Left ventricle myocardium superior (tissue), 1 donor: ENCODE measurements at places on chromosomes 3 and 15. TPM values are rescaled to one million over a fixed set of nuclear protein-coding genes. Genes with fewer than 3 reads are reported as not detected.

The PDZRN3 gene
- total RNA-seq, result 147 TPM

The SEMA5B gene
- 4.2 TPM for total RNA-seq

The CHSY1 gene
- total RNA-seq, result 11.7 TPM

The ADCY5 gene
- total RNA-seq, result 273 TPM

The GUCA1C gene
- 1.8 TPM for total RNA-seq

The NOX5 gene
- total RNA-seq, result not detected

The ERICH6 gene
- not detected for total RNA-seq

The CPLX3 gene
- total RNA-seq, result 4.1 TPM

DNA sequence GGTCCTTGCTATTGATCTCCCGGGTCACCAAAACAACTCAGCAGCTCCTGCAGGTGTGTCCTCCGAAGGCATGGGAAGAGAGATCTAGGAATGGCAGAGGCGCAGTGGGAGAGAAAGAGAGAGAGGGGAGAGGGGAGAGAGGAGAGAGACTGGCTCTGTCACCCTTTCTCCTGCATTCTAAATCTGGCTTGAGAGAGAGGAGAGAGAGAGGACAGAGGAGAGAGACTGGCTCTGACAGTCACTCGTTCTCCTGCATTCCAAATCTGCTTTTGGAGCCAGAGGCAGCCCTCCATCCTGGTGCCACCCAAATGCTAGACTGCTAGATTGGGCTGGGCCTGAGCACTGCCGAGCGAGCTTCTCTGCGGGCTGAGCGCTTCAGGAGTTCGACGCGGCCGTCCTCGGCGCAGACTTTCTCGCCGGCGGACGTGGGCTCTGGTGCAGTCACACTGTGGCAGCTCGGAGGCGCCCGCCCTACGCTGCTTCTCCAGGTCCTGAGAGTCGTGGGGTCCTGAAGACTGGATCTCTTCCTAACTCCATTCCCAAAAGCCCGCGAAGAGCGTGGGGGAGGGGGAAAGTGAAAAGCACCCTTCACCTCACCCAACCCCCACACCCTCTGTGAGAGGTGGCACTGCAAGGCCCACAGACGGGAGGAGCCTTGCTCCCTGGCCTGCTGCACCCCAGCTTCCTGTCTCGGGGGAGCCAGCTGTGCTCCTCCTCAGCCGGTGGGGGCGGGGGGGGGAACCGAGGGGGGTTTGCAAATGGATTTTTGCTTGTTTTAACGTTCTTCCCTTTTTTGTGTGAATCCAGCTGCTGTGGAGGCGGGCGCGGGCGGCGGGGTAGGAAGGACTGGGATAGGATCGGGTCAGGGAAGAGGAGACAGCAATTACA lies 222.3 kb downstream of the MEIS2 start:
- peak; percentile 43 for DNase-seq

DNA sequence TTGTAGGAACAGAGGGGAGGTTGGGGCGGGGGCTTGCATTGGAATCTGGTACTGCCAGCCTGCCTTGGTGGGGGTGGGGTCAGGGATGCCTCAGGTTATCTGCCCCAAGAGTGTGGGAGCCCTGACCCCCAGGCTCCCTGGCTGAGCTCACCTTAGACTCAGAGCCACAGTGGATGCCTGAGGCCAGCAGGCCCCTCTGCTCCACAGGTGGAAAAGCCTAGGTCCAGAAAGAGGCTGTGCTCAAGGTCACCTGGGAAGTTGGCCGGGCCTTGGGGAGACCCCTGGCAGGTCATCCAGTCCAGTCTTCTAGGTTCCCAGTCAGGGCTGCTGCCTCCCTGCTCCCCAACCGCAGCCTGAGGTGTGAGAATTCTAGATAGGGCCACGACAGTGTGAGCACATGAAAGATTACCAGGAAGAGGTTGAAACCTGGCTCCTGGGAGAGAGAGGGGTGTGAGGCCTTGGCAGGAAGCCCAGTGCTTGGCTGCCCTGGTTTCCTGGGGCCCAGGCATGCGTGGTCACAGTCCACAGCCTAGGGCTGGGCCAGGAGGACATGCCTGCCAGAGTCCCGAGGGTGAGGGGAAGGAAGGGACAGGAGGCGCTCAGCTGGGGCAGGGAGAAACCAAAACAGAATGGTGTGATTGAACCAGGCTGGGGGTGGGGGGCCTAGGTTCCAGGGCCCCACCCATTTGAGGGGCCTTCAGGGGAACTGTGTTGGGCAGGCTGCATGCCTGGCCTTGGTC lies 4.9 kb downstream of the HDAC11 start:
- DNase-seq, result peak; percentile 92

- DNase-seq, result no peak
These were observed 99.2 kb downstream of the AGBL1 start for GRCh38 chr15:86178845-86179244.

DNA sequence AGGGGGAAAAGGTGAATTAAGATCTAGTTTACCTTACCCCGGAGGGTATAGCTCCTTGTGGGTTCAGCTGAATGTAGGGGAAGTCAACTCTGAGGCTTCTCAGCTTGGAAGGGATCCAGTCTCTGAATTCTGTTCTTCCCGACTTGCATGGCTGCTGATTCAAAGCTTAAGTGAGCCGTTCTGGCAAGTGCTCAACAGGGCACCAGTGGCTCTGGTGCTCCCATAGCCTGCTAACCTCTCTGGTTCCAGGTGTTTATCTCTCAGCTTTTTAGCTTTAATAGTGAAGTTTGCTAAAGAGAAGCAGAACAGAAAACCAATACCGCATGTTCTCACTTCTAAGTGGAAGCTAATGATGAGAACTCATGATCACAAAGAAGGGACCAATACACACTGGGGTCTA lies 46.3 kb upstream of the RBP1 start:
- no peak for DNase-seq

DNA sequence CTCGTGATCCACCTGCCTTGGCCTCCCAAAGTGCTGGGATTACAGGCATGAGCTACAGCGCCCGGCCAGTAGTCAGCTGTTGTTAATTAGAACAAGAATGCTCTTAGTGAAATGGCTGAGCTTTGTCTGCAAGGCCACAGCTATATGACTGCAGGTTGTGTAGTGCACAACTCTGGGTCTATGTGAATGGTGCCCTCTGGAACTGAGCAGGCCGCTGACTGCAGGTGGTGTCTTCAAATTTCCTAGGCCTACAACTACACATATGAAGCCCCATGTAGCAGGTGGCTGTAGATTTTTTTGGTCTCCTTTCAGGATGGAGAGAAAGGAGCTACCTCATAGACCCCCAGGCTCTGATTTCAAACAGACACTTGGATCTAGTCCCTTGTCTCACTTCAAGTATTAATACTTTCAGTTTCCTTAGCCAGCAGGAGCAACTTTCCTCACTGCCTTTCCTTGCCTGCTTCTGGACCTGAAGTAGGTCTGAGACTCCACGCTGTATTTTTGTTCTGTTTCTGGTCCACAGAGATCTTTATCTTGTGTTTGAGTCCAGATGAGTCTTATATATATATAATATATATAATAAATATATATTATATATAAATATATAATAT lies 86.9 kb downstream of the C3orf80 start:
- DNase-seq, result no peak

- DNase-seq, result no peak
These were observed 55.9 kb downstream of the IFT80 start for GRCh38 chr3:160343132-160343531.

- no peak for DNase-seq
These were observed 365 bp downstream of the ZBED2 start for GRCh38 chr3:111594781-111595180.

DNA sequence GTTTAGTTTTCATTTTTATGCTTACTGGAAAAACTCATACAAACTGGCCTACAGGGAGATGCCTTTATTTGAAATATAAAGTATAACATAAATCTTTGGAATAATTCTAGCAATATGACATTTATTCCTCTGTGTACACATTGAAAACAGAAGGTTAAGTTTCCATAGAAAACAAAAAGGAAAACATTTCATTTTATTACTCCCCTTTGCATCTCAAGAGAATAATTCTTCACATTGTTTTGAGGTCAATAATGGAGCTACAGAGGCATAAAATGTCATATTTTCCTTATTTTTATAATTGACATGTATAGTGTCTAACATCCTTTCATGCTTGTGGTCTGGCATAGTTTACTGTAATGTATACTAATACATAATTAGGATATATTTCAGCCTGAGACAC lies 187.6 kb upstream of the AGTR1 start:
- DNase-seq, result no peak

GRCh38 chr3:11566916-11567315 lies 76.8 kb downstream of the VGLL4 start:
- DNase-seq, result no peak

- peak; percentile 38 for DNase-seq
These were observed 239.0 kb downstream of the SQOR start for GRCh38 chr15:45873781-45874180.
